ENCODE measurements at places on chromosomes 3 and 15.

- DNase-seq = peak; percentile 1
These were observed 158.2 kb downstream of the SPATA16 start for GRCh38 chr3:172982736-172983364.

DNA sequence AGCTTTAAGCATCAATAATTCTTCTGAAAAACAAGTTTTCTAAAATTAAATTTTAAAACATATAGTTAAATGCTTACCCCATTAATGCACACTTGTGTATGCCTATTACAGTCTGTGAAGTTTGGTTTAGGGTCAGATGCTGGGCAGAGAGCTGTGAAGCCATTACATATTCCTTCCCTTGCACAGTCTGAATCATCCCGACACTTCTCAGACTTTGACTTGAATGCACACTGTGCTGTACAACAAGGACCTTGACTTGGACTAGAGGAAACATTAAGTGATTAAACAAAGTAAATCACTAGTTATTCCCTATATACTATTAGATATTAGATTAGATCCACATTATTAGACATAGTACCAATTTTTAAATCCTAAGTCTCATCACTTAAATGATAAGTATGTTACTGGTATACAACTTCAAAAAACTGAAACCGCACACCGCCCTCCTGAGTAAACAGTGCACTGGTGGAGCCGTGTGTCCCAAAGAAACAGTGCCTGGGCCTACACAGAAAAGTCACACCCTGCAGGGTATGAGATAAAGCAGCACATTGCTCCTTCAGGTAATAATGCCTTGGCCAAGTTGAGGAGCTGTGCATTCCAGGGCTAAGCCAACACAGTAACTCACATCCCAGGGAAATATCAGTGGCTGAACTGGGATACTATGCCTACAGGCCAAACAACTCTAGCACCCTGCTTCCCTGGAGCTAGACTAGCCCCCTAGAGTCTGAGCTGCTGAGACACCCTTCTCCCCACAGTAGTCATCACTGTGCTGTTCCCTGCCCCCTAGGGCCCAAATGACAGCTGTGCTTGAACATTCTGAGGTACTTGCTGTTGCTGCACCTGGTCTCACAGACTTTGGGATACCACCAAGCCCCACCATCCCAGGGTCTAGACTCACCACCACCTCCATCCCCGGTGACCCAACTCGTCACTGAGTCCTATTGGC, 137.5 kb downstream of the ADAM10 start:
- no peak for DNase-seq

GRCh38 chr3:176796371-176796770, 400.9 kb downstream of the TBL1XR1 start:
- DNase-seq = no peak

DNA sequence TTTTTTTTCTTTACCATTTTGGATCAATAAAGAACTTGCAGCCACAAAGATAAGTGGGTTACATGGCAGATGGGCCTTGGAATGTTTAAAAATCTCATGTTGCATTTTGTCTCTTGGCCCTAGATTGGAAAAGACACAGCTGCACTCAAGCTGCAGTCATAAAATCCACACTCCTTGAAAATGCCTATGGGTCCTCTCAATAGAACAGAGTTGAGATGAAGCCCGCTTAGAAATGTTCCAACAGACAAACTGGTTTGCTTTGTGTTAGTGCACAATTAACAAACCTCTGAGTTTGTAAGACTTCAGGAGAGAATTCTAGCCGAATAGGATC, 401.2 kb upstream of the CDIN1 start:
- no peak for DNase-seq

GRCh38 chr15:27324886-27325615, 354.1 kb downstream of the GABRG3 start:
- no peak for DNase-seq

DNA sequence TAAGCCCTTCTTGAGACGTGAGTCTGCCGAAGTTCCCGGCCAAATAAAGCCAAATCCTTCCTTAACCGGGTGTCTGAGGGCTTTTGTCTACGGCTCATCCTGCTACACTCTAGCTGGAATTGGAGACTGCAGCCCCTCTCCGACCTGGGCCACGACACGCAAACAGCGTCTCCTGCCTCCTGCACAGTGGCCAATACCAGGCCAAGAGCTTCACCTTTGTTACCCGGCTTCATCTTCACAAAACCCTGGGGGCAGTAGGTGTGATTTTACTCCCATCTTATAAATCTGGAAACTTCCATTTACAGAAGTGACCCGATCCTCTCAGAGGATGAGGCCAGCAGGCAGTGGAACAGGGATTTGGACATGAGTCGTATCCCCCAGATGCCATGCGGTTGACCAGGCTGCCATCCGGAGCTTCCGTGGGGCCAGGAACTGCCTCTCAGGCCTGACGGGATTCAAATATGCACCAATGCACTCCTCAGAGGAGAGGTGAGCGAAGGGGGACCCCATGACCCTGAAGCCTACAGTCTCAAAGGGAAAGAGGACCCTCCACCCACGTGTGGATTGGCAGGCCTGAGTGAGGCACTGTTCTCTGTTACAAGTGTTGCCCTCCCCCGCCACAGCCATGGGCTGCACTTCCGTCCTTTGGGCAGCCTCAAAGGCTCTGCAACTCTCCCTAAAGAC, 53.2 kb upstream of the KLF13 start:
- no peak for DNase-seq

DNA sequence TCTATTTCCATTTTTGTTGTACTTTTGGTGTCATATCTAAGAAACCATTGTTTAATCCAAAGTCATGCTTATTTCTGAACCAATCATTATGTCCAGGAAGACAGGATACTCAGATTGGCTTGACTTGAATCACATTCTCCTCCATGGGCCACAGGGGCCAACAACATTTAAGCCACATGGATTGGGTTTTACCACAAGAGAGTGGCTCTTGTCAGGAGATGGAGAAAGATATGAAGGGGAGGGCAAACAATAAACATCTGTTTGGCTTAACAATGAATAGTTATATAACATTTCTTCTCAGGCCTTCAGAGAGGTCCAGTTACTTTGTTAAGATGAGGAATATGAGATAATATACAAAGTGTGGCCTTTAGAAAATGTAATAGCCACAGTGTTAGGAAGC, 44.6 kb downstream of the GXYLT2 start:
- DNase-seq = peak; percentile 14

DNA sequence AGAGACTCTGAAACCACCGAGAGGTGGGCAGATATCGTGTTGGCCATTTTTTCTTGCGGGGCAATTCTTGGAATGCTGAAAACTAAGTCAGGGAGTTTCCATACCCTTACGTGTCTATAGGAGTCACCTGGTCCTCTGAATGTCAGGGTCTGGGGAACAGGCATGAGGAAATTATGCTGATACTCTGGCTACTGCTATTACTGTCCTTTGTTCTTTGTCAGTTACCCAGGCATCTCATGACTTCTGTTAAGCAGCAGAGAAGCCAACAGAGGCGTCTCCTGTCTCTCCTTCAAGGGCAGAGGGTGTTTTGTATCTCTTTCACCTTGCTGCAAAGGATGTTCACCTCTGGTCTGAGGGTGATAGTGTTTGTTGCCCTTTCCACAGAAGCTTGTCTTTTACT, 559.5 kb upstream of the CCDC54 start:
- DNase-seq = no peak

GRCh38 chr3:111582120-111582474, 13.0 kb downstream of the ZBED2 start:
- peak; percentile 88 for DNase-seq

GRCh38 chr3:75325716-75326115, 338.4 kb upstream of the FRG2C start:
- DNase-seq = no peak

DNA sequence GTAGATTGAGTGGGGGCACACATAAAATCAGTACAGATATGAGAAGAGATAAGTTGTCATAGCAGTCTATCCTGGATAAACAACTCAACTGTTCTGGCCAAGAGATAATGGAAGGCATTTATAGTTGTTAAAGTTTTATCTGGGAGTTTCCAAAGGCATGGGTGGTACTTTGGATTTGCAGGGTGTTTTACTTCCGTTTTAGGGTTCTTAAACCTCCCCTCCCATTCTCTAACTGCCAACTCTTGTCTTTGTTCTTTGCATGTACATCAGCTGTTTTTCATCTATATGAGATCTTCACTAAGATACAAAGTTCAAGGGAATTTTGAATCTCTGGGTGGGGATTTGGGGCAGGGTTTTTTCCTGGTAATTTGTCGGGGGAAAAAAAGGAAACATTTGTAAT, 174.7 kb upstream of the CGNL1 start:
- no peak for DNase-seq

DNA sequence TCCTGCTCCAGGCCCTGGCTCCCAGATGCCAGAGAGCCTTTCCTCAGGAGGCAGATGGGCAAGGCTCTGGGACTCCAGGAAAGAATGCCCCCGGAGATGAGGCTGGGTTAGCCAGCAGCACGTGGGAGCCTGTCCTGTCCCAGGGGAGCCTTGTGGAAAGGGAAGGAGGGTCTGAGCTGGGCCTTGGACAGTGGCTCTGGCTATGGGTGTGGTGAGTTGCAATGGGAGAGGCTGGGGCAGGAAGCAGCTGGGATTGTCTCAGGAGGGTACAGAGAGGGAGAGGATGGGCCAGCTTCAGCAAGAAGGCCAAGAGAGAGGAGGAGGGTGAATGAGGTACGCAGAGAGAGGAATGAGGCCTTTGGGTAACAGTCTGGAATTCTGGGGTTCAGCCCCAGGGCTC, 17.4 kb upstream of the CACNA2D2 start:
- DNase-seq = no peak

DNA sequence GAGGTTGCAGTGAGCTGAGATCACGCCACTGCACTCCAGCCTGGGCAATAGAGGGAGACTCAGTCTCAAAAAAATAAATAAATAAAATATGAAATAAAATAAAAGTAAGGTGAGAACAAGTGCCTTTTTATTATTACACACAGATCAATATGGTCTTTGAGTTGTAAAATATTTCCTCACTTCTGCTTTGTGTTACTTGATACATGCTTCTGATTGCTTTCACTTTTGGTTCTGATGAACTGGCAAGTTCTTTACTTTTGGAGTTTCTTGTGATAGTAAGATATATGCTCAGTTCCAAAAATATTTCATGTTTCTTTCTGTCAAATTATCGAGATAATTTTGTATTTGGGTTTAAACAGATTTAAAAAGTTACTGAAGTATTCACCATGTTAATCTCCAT, 16.6 kb upstream of the GYG1 start:
- DNase-seq = peak; percentile 18

GRCh38 chr3:163481738-163482137, 1596.6 kb downstream of the SI start:
- DNase-seq = no peak

DNA sequence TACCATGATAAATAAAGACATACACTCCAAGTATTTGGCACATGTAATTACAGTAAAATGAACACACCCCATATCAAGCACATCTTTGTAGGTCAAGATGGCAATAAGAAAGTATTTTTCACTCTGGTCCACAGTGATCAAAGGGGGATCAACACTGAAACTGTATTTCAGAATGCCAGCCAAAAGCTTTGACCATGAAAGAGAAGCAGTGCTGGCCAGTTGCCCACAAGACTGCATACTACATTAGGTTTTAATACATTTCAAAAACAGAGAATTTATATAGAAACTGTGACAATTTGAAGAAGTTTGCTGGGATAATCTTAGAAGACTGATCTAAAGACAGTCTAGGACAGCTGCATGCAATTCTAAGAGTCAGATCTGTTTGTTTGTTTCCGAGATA, 1035.3 kb downstream of the FHIT start:
- no peak for DNase-seq

DNA sequence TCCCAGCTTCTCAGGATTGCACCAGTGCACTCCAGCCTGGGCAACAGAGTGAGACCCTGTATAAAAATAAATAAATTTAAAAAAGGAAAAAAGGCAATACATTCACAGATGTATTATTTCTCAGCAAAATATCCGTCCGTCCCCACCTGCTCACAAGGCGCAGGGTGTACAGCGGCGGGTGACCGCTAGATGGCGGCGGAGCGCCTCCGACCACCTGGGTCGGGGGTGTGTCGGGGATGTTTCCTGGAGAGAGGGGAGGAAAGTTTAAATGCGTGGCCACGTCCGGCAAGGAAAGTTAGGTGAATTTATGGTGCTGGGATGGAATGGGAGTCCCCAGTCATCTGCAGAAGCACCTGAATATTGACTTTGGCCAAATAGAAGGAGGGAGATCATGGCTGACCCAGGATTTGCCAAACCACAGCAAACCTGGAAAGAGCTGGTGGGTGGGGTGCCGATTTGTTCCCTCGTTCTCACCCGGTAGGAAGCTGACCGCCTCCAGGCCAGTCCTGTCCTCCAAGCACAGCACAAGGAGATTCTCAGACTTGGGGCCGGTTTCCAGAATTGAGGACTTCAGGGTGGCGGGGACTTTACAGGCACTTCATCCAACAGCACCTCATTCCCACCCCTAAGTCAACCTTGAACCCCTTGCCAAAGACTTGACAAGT, 88.3 kb downstream of the TMEM266 start:
- peak; percentile 21 for DNase-seq

DNA sequence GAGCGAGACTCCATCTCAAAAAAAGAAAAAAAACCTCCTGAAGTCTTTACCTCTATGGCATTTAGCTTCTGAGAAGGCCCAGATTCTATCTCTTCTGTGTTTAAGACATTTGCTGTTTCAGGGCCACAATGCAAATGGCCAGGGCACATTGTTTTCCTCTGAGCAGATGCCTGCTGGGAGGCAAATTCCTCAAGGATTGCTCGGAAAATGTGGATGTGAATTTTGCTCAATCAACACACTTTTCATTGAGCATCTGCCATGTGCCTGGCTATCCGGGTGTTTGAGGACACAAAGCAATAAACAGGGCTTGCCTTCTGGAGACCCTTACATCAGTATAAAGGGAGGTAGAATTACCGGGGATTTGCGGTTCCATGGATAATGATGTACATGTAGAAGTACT, 20.0 kb downstream of the TRIM71 start:
- no peak for DNase-seq

GRCh38 chr15:64507293-64507802, 47.0 kb downstream of the ZNF609 start:
- DNase-seq = peak; percentile 38

DNA sequence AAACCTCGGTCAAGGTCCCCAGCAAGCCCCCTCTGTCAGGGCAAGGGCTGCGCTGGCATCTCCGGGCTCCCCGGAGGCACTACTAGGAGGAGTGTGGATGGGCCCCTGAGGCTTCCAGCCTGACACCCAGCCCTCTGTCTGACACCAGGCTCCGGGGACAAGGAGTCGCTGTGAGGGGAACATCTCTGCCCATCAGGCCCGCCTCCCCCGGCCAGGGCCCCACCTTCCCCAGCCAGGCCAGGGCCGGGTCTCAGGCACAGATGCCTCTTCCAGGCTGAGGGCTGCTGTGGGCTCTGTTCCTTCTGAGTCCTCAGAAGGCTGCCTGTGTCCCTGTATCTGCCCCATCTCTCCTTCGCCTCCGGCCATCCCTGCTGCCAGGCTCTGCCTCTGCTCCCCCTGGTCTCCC, 15.8 kb downstream of the CSPG4 start:
- no peak for DNase-seq

Data from RPMI7951 (cell line).